SK-N-MC (cell line): ENCODE measurements at places on chromosomes 4 and X.
A peak's percentile ranks its signal among the peaks of the same experiment; 100 is the strongest.

GRCh38 chr4:151781026-151781425 lies 20.2 kb upstream of the GATB start:
- DNase-seq = no peak

GRCh38 chr4:133081246-133081645 lies 67.8 kb upstream of the PCDH10 start:
- DNase-seq = no peak

DNA sequence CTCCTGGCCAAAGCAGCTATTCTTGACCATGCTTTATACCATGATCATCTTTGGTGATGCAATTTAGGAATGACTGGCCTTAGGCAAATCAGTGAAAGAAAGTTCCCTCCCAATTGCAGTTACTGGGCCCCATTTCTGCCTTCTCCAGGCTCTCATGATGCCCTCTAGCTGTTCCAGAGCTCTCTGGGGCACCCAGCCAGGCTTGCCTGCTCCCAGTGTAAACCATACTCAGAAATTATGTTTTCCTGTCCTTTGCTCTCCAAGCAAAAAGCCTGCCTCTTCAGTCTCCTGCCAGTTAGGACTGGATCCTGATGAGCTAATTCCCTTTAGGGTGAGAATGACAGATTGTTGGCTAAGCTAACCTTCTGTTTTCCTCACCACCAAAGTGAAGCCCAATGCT lies 85.3 kb upstream of the RBPJ start:
- DNase-seq = no peak

GRCh38 chrX:17814059-17814458 lies 47.0 kb downstream of the RAI2 start:
- no peak for DNase-seq

DNA sequence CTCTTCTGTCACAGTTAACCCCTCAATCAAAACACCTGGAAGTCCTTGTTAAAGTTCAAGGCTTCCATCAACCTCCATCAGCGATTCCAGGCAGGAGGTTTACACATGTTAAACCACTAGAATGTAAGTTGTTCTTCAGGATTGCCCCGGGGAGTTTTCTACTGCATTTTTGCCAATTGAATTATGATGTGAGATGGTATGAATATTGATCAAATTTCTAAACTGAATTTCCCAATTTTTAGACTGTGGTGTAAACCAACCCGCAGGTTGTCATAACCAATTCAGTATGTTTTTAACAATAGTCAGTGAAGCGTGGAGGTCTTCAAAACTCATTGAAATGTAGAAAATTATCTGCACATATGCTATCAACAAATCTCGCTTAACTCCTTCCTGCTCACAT lies 21.2 kb upstream of the TENM3 start:
- no peak for DNase-seq

DNA sequence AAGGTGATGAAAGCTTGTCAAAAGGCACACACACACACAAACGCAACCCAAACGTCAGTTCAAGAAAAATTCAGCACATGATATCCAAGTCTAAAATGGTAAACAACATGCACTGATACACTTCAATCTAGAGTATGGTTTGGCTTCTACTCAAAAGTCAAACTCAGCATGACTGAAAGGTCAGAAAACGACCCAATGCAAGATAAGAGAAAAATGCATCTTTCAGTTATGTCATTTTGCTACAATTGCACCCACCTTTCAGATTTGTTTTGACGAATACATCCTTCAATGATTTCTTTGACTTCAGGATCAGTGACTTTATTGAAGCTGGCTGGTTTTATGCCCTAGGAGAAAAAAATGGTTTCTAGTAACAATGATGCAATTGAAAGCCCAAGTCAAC lies 56.3 kb downstream of the WNK3 start:
- DNase-seq = no peak

DNA sequence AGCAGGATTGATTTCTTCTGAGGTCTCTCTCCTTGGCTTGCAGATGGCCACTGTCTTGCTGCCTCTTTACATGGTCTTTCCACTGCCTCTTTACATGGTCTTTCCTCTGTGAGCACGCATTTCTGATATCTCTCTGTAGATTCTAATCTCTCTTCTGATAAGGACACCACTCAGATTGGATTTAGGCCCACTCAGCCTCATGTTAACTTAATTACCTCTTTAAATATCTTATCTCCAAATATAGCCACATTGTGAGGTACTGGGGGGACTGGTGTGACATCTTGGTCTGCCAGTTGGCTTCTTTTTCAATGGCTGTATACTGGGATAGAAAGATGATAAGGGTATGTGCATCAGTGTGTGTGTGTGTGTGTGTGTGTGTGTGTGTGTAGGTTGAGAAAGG lies 153.7 kb downstream of the AWAT2 start:
- DNase-seq = no peak

- no peak for DNase-seq
These were observed 40.3 kb downstream of the C4orf54 start for GRCh38 chr4:99617374-99617773.

DNA sequence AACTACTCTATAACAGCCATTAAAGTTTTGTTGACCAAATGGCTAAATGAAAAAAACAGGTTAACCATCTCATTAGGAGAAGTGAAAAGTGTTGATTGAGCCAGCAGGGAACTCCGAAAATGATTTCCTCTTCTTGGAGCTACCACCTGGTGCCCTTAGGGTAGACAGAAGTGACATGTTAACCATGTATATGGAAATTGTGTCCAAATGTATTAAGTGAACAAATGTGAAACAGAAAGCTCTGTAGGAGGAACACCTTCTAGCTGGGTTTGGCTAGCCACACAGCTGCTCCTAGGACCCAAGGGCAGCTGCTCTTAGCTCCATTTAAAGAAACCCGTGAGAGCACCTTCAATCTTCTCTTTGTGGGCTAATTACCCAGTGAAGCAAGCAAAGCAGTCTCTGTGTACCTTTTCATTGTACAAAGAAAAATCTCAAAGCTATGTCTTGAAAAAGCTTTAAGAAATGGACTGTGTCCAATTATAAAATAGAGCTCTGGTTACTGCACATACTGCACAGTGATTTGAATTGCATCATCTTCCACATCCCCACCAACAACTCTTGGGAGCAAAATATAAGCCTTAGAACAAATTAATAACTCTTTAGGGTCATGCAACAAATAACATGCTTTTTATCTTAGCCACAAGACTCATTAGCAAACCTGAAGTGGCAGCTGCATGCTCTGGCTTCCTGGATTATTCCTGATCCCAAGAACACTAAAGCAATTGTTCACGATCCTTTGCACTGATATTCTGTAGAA lies 59.2 kb upstream of the PARM1 start:
- peak; percentile 51 for DNase-seq
